ENCODE measurements at places on chromosomes 1 and 21.

DNA sequence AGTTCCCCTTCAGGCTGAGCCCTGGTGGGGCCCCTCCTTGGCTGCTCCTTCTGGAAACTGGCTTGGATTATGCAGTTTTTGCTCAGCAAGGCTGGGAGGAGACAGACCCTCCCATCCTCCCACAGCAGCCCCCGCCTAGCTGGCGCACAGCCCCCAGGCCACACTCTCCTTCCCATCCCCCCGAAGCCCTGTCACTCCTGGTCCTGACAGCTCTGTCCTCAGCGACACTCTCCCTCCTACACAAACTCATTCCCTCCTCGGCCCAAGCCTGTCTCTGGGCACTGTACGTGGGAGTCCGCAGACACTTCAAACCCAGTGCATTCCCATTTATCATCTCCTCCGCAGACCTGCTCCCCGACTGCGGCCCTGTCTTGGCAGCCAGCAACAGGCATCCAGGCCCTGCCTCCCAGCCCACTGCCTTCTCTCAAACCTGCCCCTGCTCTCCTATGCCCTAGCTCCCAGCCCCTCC, 25.0 kb upstream of the EPHB2 start:
- no peak for DNase-seq

- no peak for DNase-seq
Observed at GRCh38 chr1:219778110-219778509, 150.2 kb downstream of the SLC30A10 start.

- no peak for DNase-seq
Observed at GRCh38 chr21:26389971-26390641, 183.0 kb downstream of the CYYR1 start.

- DNase-seq: no peak
Observed at GRCh38 chr21:38661889-38662568, 143.7 kb upstream of the ETS2 start.

DNA sequence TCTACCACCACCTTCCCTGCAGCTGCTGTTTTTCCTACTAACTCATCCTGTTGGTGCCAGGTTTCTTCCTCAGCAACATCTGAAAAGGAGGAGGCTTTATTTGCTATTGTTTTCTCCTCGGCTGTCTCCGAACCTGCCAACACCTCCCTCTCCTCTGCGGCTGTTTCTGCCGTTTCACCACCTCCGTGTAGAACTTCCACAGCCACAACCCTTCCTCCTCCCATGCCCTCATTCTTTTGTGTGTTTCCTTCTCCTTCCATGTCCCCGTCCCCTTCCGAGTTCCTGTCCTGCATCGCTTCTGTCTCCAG, 59.0 kb upstream of the LRRC53 start:
- DNase-seq: no peak

- DNase-seq: peak; percentile 57
Observed at GRCh38 chr1:93061895-93062792, 16.9 kb upstream of the MTF2 start.

DNA sequence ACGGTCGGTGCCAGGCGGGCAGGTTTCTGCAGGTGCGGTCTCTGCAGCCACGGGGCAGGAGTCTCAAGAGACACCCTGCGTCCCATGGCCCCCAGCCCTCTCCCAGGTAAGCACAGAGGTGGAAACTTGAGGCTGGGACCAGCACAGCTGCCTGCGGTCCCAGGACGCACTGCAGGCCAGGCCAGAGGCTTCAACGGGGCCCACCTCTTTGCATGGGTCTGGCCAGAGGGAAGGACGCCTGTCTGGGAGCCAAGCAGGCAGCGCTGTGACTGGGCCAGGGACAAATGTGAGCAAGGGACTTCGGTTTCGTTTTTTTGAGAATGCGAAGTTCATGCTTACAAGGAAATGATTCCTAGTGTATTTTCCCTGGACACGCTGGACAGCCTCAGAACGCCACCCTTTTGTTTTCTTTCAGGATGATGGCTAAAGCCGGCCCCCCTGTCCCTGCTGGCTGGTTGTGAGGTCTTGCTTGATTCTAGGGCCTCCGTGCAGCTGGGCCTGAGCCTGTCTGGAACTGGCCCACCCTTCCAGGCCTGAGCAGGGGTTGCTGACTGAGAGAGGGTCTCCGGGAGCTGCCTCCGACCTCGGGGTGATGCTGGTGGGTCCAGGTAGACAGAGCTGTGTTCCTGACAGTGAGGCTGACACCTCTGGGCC, 38.3 kb downstream of the MORN1 start:
- DNase-seq: no peak

All from GM10248 (cell line).